ENCODE measurements at places on chromosomes 11 and 22. TPM values are rescaled to one million over a fixed set of nuclear protein-coding genes. Genes with fewer than 3 reads are reported as not detected.

The KDM4E gene
- not detected for total RNA-seq

The SPON1 gene
- 0.72 TPM for total RNA-seq

The OR8D1 gene
- total RNA-seq = not detected

The C11orf42 gene
- total RNA-seq = not detected

The HTR3A gene
- total RNA-seq = not detected

The CFAP300 gene
- 6.5 TPM for total RNA-seq

The BACE1 gene
- total RNA-seq = 45.6 TPM

All from osteoblast (primary cell).